ENCODE measurements at places on chromosomes 3 and 15. TPM values are rescaled to one million over a fixed set of nuclear protein-coding genes. Genes with fewer than 3 reads are reported as not detected.

Gene CFAP92
- 1.7 TPM for total RNA-seq

Gene RYR3
- total RNA-seq: 0.50 TPM

Gene PLSCR2
- total RNA-seq: 0.62 TPM

Gene AMT
- 4.9 TPM for total RNA-seq

Gene MYLK
- total RNA-seq: 48.9 TPM

Gene MESP1
- 2.6 TPM for total RNA-seq

Gene SLMAP
- 51.7 TPM for total RNA-seq

Gene FURIN
- total RNA-seq: 124 TPM

Gene PBRM1
- 74.2 TPM for total RNA-seq

Gene PPIP5K1
- total RNA-seq: 20.8 TPM

Gene SLC15A2
- total RNA-seq: 0.63 TPM

Gene FBXO40
- total RNA-seq: under 0.01 TPM

DNA sequence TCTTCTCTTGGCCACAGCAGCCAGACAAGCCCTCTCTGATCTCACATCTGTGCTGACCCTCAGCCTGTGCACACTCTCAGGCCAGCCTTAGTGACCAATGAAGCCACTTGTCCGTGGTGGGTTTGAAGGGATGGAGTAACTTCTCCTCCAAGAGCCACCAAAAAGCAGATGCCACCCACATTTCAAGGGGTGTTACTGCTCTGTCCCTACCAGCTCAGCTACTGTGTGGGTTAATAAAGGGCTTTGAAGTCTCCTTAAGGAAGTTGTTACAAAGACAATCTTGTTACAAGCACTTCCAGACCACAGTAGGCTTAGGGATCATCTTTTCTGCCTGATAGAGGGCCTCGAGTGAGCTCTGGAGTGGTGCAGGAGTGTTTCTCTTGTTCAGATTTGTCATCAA, 3.3 kb upstream of the CA12 start:
- DNase-seq: no peak

GRCh38 chr3:10485380-10485779, 20.0 kb downstream of the ATP2B2 start:
- no peak for DNase-seq

- DNase-seq: no peak
These were observed at the start of the genes FOXL2 and FOXL2NB for GRCh38 chr3:138946663-138947494. FOXL2 (minus strand) TSS chr3:138947137; CDS start chr3:138946722, 415 bp downstream. FOXL2NB (plus strand) TSS chr3:138947217; CDS start chr3:138947365, 148 bp downstream.

GRCh38 chr15:95973566-95974256, 356.8 kb upstream of the NR2F2 start:
- DNase-seq: no peak

- peak; percentile 89 for DNase-seq
These were observed 11.3 kb upstream of the DLG1 start for GRCh38 chr3:197309528-197310361.

- no peak for DNase-seq
These were observed 12.8 kb downstream of the MAN2A2 start for GRCh38 chr15:90915808-90916440.

DNA sequence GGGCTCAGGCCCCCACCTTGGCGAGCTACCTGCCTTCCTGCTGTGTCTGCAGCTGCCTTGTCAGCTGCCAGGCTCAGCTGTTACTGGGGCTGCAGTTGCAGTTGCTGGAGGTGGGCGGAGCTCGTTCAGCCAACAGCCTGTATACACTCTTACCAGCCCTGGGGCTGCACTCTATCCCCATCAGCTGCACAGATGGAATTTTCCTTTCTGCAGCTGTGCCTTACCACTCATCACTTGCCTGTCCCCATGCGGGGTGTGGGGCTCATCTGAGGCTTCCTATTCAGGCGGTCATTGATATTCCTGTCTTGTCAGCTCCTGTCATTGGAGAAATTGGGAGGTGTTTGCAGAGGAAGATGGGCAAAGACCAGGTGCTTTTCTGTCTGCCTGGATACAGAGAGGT, 9.1 kb upstream of the SYN2 start:
- DNase-seq: no peak

DNA sequence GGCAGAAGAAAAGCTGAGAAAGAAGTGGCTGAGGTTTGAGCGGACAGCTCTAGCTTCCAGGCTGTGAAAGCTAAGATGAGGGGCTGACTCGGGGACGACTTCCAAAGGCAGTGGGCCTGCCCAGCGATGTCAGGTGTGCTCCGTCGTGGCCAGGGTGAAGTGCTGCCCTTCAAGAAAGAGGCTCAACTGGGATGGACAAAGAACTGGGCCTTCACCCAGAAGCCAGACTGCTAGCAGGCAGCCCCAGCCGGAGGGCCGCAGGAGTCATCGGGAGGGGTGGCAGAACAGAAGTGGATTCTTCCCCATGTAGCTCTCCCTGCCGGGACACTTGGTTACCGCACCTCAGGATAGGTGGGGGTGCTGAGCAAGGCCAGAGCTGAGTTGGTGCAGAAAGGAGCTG, 13.1 kb upstream of the SEC13 start:
- DNase-seq: no peak

- no peak for DNase-seq
These were observed 17.9 kb upstream of the SATB1 start for GRCh38 chr3:18442756-18443664.
